ENCODE measurements at places on chromosomes 2 and 18. TPM values are rescaled to one million over a fixed set of nuclear protein-coding genes. Genes with fewer than 3 reads are reported as not detected.

GRCh38 chr2:217512259-217512658 is 490.5 kb downstream of the TNS1 start:
- H3K36me3 ChIP-seq: no peaks in the 10 kb centered on the region
- no peak overlapping the region for H3K27ac ChIP-seq
- no peak overlapping the region for H3K4me3 ChIP-seq
- no peak for DNase-seq

DNA sequence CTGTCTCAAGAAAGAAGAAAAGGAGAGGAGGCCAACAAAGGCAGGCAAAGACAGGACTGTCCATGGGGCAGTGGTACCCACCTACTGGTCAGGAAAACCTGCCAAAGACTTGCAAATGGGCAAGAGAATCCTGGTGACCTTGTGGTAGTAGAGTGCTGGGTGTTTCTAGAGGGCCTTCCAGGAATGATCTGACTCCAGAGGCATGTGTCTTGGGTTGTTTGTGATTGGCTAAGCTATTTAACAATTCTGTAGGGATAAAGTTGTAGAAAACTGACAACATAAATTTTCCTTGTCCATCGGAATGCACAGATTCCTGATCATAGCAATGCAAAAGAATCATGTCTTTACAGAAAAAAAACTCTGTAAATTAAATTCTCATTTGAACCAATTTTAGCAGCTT is 68.5 kb upstream of the ZNF532 start:
- H3K36me3 ChIP-seq: no peaks in the 10 kb centered on the region
- DNase-seq: no peak
- no peaks in the 10 kb centered on the region for H3K27me3 ChIP-seq
- H3K4me3 ChIP-seq: no peak overlapping the region
- H3K4me1 ChIP-seq: peaks cover 15% of the 10 kb centered on the region

- no peaks in the 10 kb centered on the region for H3K27me3 ChIP-seq
- H3K4me1 ChIP-seq: peaks cover 13% of the 10 kb centered on the region
- DNase-seq: peak; percentile 84
- no peaks in the 10 kb centered on the region for H3K36me3 ChIP-seq
- no peak overlapping the region for H3K4me3 ChIP-seq
These were observed 117.4 kb upstream of the CWC22 start for GRCh38 chr2:180124273-180125139.

DNA sequence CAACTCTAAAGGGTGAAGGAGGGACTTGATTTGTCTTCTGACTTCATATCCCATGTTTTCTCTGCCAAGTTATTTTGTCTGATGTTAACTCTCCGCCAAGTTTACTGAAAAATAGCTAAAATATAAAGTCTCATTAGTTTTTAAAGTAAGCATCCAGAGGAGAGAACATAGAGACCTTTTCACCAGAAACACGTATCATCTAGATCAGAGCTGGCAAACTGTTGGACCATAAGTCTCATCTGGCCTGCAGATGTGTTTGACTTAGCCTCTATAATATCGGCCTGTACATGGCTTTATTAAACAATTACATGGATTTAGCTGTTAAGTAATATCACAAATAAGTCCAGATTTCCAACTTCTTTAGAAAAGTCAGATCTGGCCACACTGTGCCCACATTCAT is 182.6 kb downstream of the PLCL1 start:
- DNase-seq: no peak
- H3K4me3 ChIP-seq: no peak overlapping the region
- H3K27me3 ChIP-seq: peaks cover 18% of the 10 kb centered on the region
- no peaks in the 10 kb centered on the region for H3K36me3 ChIP-seq
- no peaks in the 10 kb centered on the region for H3K4me1 ChIP-seq
- no peak overlapping the region for H3K27ac ChIP-seq

- no peaks in the 10 kb centered on the region for H3K27me3 ChIP-seq
- peaks cover 27% of the 10 kb centered on the region for H3K4me1 ChIP-seq
- H3K27ac ChIP-seq: no peak overlapping the region
These were observed 478 bp upstream of the PRKAG3 start for GRCh38 chr2:218832081-218832480.

DNA sequence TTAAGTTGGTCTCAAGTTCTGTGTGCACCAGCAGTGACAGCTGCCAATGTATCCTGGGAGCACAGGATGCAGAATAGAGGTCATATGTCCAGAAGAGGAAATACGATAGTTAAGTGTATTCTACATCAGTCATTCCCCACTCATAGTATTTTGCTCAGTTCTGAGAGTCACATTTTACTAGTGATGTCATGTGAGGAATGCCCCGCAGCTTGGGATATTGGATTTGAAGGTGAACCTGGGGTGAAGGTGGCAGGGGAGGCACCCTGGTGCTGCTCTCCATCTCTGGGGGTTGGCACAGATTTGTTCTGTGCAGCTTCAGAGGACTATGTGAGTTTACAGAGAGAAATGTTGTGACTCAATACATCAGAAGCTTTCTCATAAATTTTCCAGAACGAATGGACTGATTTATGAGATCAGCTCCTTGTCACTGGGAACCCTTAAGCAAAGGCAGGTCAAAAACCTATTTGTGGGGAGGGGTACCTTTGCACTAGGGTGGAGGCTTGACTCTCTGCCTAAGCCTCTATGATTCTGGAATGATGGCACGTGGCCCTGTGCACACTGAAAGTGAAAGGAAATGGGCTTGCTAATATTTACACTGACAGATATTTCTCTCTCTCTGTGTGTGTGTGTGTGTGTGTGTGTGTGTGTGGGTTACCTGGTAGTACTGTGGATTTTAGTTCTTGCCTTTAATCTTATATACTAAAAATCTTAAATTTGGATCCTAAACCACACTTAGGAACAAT is 95.9 kb downstream of the NEB start:
- DNase-seq: peak; percentile 12
- H3K4me3 ChIP-seq: peak overlapping the region; percentile 37
- H3K27me3 ChIP-seq: 0 out of 2 replicates have a peak, but pooled peaks cover 4% of the 10 kb centered on the region
- no peak overlapping the region for H3K27ac ChIP-seq
- H3K4me1 ChIP-seq: peaks cover 6% of the 10 kb centered on the region

- no peaks in the 10 kb centered on the region for H3K27me3 ChIP-seq
- H3K4me1 ChIP-seq: 0 out of 2 replicates have a peak, but pooled peaks cover 10% of the 10 kb centered on the region
- no peaks in the 10 kb centered on the region for H3K36me3 ChIP-seq
- H3K4me3 ChIP-seq: no peak overlapping the region
These were observed 19.8 kb downstream of the BIN1 start for GRCh38 chr2:127086990-127087790.

- DNase-seq: no peak
- no peak overlapping the region for H3K4me3 ChIP-seq
- no peaks in the 10 kb centered on the region for H3K36me3 ChIP-seq
- H3K27me3 ChIP-seq: peaks cover 20% of the 10 kb centered on the region
- H3K27ac ChIP-seq: no peak overlapping the region
These were observed 65.2 kb downstream of the PLCL1 start for GRCh38 chr2:197869501-197870111.

DNA sequence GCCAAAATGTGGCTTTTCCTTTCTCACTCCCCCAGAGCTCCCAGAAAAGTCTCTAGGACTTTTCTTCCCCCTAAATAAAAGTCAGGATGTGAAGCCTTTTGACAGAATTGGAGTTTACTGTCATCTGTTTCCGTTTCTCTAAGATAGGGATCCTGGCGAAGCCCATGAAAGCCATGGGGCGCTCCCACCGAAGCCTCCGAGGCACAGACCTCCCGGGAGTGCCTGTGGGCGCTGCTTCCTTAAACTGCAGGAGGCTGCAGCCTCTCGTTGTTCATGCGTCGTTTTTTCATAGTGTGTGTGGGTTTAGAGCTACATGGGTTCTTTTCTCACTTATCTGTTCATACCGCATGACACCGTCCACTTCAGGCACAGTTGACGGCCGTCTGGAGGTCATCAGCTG is 56.8 kb downstream of the ASAP2 start:
- H3K4me1 ChIP-seq: no peaks in the 10 kb centered on the region
- DNase-seq: no peak

- peak; percentile 11 for DNase-seq
- H3K27me3 ChIP-seq: no peaks in the 10 kb centered on the region
- no peaks in the 10 kb centered on the region for H3K4me1 ChIP-seq
- H3K4me3 ChIP-seq: no peak overlapping the region
- H3K27ac ChIP-seq: no peak overlapping the region
These were observed 16.1 kb downstream of the GAREM1 start for GRCh38 chr18:32454593-32454992.

GRCh38 chr18:43012951-43013350 is 102.5 kb downstream of the RIT2 start:
- H3K27ac ChIP-seq: no peak overlapping the region
- H3K4me3 ChIP-seq: no peak overlapping the region
- H3K4me1 ChIP-seq: no peaks in the 10 kb centered on the region
- no peaks in the 10 kb centered on the region for H3K36me3 ChIP-seq
- H3K27me3 ChIP-seq: no peaks in the 10 kb centered on the region
- DNase-seq: no peak

GRCh38 chr2:145015561-145015960 is 495.6 kb upstream of the ZEB2 start:
- H3K36me3 ChIP-seq: no peaks in the 10 kb centered on the region
- DNase-seq: peak; percentile 41
- no peak overlapping the region for H3K4me3 ChIP-seq

- no peak overlapping the region for H3K4me3 ChIP-seq
- no peaks in the 10 kb centered on the region for H3K27me3 ChIP-seq
- H3K4me1 ChIP-seq: peaks cover 9% of the 10 kb centered on the region
- H3K27ac ChIP-seq: no peak overlapping the region
- peak; percentile 19 for DNase-seq
- H3K36me3 ChIP-seq: 0 out of 2 replicates have a peak, but pooled peaks cover 2% of the 10 kb centered on the region
These were observed 36.9 kb upstream of the KLF11 start for GRCh38 chr2:10006236-10007161.

- no peaks in the 10 kb centered on the region for H3K36me3 ChIP-seq
- peak overlapping the region; percentile 14 for H3K4me3 ChIP-seq
- H3K27ac ChIP-seq: peak overlapping the region; percentile 89
- DNase-seq: peak; percentile 96
- no peaks in the 10 kb centered on the region for H3K27me3 ChIP-seq
- H3K4me1 ChIP-seq: peaks cover 58% of the 10 kb centered on the region
These were observed 178.2 kb downstream of the ANAPC1 start for GRCh38 chr2:111705711-111706336.

DNA sequence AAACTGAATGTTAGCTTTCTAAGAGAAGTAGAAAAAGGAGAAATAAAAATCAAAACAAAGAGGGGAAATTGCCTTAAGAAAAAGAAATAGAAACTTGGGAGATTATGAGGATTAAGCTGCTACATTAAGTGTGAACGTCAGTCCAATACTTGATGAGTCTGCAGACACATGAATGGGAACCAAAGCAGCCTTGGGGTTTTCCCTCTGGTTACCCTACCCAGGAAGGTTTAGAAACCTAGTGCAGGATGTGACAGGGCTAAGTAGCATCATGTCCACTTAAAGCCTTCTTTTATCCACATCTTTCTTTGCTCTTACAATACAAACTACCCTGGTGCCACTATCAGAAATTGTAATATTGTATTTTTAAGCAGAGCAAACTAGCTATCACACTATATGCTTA is 22.3 kb downstream of the SLC35F5 start:
- DNase-seq: no peak
- H3K27me3 ChIP-seq: no peaks in the 10 kb centered on the region

GRCh38 chr2:122166820-122167219 is 411.4 kb downstream of the TSN start:
- H3K4me1 ChIP-seq: no peaks in the 10 kb centered on the region
- H3K27ac ChIP-seq: no peak overlapping the region
- peaks cover 63% of the 10 kb centered on the region for H3K27me3 ChIP-seq
- no peaks in the 10 kb centered on the region for H3K36me3 ChIP-seq
- DNase-seq: no peak
- no peak overlapping the region for H3K4me3 ChIP-seq

GRCh38 chr2:23249348-23249747 is 135.6 kb upstream of the KLHL29 start:
- no peak overlapping the region for H3K4me3 ChIP-seq
- H3K27ac ChIP-seq: no peak overlapping the region
- H3K36me3 ChIP-seq: no peaks in the 10 kb centered on the region
- H3K4me1 ChIP-seq: no peaks in the 10 kb centered on the region
- no peak for DNase-seq
- peaks cover 14% of the 10 kb centered on the region for H3K27me3 ChIP-seq

GRCh38 chr2:105744909-105745853 is at the start of gene NCK2:
TSS of gene NCK2 (plus strand) at chr2:105744912. CDS start at chr2:105855064, 110,152 bp downstream.
- H3K27ac ChIP-seq: peak within 1 kb of the TSS; percentile 40
- H3K27me3 ChIP-seq: no peaks in the 10 kb centered on the region
- peaks cover 18% of the 10 kb centered on the region for H3K4me1 ChIP-seq
- H3K4me3 ChIP-seq: peak within 1 kb of the TSS; percentile 80
- peak; percentile 17 for DNase-seq

GRCh38 chr2:1055014-1055595 is 104.5 kb downstream of the SNTG2 start:
- no peaks in the 10 kb centered on the region for H3K36me3 ChIP-seq
- H3K27me3 ChIP-seq: 0 out of 2 replicates have a peak, but pooled peaks cover under 1% of the 10 kb centered on the region
- DNase-seq: peak; percentile 19
- H3K4me3 ChIP-seq: no peak overlapping the region

DNA sequence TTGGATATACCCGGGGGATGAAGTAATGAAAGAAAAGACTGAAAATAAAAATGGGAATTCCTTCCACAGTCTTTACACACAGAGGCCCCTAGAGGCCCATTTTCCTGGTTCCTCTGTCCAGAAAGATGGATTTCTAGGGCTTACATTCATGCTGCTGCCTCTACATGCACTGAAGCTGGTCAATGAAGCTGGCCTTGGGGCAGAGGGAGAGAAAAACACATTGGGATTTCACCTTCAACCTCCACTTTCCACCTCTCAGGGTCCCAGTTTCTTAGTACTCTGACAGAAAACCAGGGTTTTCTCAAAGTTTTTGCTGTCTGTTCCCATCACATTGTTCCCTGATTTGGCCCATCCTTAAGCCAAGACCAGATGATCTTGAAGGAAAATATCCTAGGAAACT is 154.6 kb upstream of the ZSWIM2 start:
- H3K27me3 ChIP-seq: no peaks in the 10 kb centered on the region
- no peak overlapping the region for H3K4me3 ChIP-seq
- H3K36me3 ChIP-seq: no peaks in the 10 kb centered on the region
- no peak for DNase-seq
- H3K4me1 ChIP-seq: peaks cover 12% of the 10 kb centered on the region

- no peak overlapping the region for H3K27ac ChIP-seq
- H3K36me3 ChIP-seq: no peaks in the 10 kb centered on the region
- no peaks in the 10 kb centered on the region for H3K4me1 ChIP-seq
- no peak overlapping the region for H3K4me3 ChIP-seq
These were observed 4.4 kb downstream of the LYPD6B start for GRCh38 chr2:149042881-149043280.

GRCh38 chr2:47040651-47041050 is 114.5 kb downstream of the STPG4 start:
- H3K36me3 ChIP-seq: peaks cover 9% of the 10 kb centered on the region
- peaks cover 55% of the 10 kb centered on the region for H3K4me1 ChIP-seq
- DNase-seq: no peak
- no peaks in the 10 kb centered on the region for H3K27me3 ChIP-seq
- H3K4me3 ChIP-seq: no peak overlapping the region

Gene RPRM
- total RNA-seq: 1.4 TPM

Gene VIT
- not detected for total RNA-seq

Gene RAPGEF4
- 0.87 TPM for total RNA-seq

Gene FAM228A
- not detected for total RNA-seq

Gene NT5DC4
- not detected for total RNA-seq

Gene VAMP5
- not detected for total RNA-seq

Gene NBEAL1
- total RNA-seq: 14.5 TPM

Gene TUBA3D
- total RNA-seq: not detected

Gene PTPRN
- total RNA-seq: not detected

Gene ZC3H8
- 17.0 TPM for total RNA-seq

Gene TRIM43
- not detected for total RNA-seq

Gene OR6B2
- total RNA-seq: not detected

Gene HNRNPLL
- 43.8 TPM for total RNA-seq

Gene HTR2B
- not detected for total RNA-seq

Gene TMEM178A
- not detected for total RNA-seq

Gene ILKAP
- total RNA-seq: 28.7 TPM
